Astrocyte of the cerebellum (primary cell): ENCODE measurements at places on chromosomes 1 and 21.

- DNase-seq, result no peak
These were observed 56.9 kb downstream of the COP1 start for GRCh38 chr1:176149939-176150807.

- peak; percentile 50 for DNase-seq
These were observed 30.2 kb upstream of the DDX59 start for GRCh38 chr1:200699871-200700270.

DNA sequence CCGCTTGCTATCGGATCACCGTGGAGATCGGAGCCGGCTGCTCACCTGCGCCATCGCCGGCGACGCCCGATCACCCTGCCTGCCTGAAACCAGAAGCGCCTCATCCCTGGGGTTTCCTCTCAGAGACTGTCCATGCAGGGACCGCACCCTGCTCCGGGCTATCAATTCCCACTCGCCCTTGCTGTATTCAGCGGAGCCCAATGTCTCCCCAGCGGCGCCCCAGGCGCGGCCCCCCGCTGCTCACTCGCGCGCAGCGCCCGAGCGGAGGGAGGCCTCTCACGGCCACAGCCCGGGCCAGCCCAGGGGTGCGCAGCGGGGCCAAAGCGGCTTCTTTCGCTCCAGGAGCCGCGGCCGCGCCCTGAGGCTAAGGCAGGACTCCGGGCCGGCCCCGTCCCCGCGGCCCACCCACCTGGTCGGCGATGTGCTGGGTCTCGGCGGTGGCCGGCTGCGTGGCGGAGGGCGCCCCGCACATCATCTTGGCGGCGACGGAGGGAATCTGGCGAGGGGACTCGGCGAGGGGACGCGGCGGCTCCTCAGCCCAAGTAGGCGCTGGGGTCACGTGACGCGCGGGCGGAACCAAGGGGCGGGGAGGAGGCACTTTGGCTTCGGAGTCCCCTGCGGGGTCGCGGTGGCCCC lies at the start of gene CSTB:
Gene CSTB, minus strand, starts transcription at position 514 of the 636 bp plus-strand sequence. Its CDS starts 39 bp downstream, at position 475.
- no peak for DNase-seq

DNA sequence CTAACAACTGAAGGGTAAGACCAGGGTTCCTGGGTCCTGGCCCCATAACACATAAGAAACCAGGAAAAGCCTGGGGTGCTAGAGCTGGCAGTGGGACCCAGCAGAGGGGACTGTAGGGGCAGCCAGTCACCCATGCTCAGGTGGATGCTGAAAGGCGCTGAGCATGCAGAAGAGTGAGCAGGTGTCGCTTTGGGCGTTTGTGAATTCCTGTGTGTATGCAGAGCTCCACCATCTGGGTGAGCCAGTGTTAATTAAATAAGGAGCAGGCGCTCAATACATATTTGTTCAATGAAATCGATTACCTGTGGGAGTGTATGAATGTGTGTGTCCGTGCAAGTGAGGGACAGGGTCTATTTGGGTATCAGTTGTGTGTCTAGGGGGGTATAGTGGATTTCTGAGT lies 499 bp downstream of the C1QA start:
- no peak for DNase-seq

- DNase-seq, result no peak
These were observed 61.9 kb downstream of the ACOT7 start for GRCh38 chr1:6331543-6332273.

- DNase-seq, result no peak
These were observed 3.2 kb upstream of the SLC27A3 start for GRCh38 chr1:153771841-153772593.

DNA sequence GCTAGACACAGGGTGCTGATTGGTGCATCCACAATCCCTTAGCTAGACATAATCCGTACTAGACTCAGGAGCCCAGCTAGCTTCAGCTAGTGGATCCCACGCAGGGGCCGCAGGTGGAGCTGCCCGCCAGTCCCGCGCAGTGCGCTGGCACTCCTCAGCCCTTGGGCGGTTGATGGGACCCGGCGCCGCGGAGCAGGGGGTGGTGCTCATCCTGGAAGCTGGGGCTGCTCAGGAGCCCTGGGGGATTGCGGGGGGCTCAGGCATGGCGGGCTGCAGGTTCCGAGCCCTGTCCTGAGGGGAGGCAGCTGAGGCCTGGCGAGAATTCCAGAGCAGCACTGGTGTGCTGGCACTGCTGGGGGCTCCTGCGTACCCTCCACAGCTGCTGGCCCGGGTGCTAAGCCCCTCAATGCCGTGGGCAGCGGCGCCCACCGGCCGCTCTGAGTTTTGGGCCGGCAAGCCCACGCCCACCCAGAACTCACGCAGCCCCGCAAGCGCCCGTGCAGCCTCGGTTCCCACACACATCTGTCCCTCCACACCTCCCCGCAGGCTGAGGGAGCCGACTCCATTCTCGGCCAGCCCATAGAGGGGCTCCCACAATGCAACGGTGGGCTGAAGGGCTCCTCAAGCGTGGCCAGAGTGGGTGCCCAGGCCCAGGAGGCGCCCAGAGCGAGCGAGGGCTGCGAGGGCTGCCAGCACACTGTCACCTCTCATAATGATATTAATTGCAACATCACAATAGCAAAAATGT lies 87.4 kb downstream of the CRB1 start:
- DNase-seq, result no peak

- DNase-seq, result no peak
These were observed 43.4 kb upstream of the PIGV start for GRCh38 chr1:26744075-26744959.
